ENCODE measurements at places on chromosomes 12 and 14.

DNA sequence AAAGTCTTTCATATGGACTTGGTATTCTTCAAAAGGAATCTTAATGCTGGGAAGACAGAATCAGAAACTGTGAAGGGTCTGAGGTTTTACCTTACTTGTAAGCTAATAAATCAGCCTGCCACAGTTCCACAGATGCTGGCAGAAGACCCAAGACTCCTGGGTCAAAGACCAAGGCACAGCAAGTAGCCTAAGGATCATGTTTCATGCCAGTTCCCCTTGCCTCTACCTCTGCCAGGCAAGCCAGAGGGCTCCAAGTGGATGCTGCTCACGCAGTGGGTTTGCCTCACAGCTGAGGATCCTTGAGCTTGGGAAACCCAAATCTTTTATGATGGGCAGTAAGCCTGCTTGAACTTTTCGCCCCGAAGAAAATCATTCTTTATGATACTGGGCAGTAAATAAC, 15.2 kb upstream of the RXYLT1 start:
- DNase-seq, result no peak

DNA sequence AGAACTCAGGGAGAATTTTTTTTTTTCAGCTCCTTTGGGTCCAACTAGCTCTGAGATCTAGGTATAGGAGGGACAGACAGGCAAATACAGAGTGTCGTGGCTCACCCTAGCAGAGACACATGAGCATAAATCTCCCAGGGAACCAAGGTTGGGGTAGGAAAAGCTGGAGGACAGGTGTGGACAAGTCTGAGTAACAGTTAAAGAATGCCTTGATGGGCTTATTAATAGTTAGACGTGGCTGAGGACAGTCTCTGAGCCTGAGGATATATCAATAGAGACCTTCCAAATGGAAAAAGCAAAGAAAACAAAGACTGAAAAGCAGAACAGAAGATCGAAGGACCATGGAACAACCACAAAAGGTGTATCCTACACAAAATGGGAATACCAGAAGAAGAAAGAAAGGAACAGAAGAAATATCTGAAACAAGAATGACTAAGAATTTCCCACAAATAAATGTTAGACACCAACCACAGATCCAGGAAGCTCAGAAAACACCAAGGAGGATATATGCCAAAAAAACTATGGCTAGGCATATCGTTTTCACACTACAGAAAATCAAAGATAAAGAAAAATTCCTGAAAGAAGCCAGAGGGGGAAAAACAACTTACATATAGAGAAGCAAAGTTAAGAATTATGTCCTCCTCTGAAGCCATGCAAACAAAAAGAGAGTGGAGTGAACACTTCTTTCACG, 80.9 kb downstream of the PTPRB start:
- DNase-seq, result no peak

DNA sequence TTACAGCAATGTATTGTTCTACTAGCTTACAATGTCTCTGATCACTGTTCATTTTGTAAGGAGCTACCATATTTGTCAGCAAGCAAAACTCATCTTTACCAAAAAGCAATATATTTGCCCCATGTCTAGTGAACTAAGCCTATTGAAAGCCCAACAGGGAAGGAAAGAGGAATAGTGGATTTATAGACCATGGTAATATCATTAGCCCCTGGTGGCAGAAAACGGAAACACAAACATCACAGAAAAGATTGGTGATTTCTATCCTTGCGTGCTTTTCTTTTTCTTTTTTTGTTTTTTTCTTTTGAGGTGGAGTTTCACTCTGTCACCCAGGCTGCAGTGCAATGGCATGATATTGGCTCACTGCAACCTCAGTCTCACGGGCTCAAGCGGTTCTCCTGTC, 1562.4 kb upstream of the TMEM132C start:
- no peak for DNase-seq

GRCh38 chr12:49838973-49839633, 3.8 kb downstream of the BCDIN3D start:
- no peak for DNase-seq

GRCh38 chr14:78335531-78335930, 165.4 kb downstream of the NRXN3 start:
- no peak for DNase-seq

GRCh38 chr14:89269404-89269803, 147.6 kb downstream of the FOXN3 start:
- no peak for DNase-seq

DNA sequence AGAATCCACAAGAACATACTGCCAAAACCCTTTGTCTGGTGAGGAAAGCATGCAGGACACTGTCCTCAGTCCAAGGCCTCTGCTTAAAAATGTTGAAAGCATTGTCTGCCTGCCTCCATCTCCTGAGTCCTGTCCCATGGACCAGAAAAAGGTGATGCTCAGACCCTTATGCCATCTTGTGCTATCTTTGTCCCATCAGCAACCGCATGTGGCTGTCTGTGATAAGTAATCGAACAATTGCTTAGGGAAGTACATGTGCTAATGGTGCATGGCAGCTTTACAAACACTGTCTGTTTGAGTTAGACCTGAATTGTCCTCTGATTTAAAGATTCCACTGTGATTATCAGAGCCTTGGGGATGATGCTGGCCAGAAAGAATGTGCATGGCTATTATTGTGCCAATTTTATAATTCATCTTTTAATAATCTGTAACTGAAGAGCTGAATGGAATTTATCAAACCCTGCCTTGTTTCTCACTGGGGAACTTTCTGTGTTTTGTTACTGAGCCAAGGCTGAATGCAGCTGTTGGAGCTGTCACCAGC, 177.5 kb downstream of the DACT1 start:
- DNase-seq, result no peak

DNA sequence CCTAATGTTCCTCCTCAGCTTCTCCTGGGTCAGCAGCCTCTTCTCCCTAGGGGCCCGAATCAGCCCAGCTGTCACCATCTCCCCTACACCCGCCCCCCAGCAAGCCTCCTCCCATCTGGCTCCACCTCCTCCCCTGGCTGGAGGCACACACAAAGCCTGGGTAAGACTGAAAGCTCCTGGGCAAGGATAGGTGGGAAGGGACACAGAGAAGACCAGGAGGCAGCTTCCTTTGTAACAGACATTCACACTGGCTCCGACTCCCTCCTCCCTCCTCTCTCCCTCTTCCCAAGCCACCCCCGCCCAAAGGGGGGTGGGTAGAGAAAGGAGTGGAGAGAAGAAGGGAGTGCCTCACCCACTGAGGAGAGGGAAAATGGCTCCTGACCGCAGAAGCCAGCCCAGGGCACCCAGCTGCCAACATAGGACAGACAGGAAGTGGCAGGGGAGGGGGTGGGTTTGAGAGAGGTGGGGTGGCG, 4.0 kb downstream of the CHD4 start:
- DNase-seq, result no peak

DNA sequence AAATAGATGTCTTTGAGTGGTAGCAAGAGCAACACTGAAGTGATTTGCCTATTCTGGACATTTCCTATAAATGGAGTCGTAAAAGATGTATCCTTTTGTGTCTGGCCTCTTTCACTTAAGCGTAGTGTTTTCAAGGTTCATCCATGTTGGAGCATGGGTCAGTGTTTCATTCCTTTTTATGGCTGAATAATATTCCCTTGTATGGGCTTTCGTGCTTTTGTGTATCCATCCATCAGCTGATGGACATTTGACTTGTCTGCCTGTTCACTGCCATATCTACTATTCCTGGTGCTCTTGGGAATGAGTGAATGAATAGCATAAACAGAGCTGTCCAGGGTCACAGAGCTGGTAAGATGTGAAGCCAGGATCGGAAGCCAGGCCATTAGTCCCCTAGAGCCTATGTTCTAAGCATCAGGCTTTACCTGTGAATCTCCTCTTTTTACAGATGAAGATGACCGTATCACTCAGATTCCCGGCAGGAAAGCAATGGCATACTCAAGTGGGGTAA, 1.8 kb upstream of the P2RX7 start:
- DNase-seq, result no peak

DNA sequence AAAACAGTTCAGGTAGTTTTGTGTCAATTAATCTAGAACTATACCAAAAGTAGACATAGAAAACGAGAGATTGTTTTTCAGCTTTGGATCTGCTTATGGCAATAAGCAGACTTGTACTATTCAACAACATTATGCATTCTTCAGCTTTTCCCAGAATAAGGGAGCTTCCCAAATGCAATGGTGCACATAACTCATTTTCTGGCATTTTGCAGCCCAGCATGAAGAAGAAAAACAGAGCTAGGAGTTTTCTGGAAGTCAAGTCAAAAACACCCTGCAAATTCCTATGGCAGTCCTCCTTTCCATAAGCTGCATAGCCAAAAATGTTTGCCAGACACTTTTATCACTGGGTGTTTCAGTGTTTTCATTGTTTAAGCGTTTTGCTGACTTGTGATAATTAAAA, 314.7 kb downstream of the NAV3 start:
- no peak for DNase-seq

DNA sequence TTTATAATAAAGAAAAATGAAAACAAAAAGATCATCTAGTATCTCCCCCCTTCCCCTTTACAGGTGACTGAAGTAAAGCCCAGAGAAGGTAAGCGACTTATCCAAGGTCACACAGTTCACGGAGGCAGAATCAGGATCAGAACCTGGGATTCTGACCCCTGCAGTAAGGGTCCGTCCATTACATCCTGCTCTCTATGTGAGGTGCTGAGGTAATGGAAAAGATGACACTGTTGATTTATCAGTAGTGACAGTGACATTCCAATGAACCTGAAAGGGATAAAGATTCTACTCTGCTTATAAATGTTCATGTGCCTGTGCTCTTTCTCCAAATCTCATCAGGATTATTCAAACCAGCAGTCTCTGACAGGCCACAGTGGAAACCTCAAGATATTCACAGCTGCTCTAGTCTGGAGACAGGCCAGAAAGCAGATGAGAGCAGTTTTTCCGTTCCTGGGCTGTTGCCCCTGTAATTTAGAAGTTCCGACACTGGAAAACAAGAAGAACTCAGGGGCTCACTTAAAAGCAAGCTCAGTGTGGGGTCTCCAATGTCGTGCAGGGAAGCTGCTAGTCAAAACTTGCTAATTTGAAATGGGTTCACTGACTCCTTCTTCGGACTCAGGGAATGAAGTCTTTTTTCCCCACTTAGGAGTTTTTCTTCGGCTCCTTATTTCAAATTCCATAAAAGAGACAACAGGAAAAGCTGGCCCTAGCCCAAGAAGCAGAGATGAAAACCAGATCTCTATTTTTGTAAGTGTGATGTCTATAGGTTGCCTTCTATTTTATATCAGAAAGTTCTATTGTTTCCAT, 131.8 kb upstream of the EEA1 start:
- DNase-seq, result no peak

DNA sequence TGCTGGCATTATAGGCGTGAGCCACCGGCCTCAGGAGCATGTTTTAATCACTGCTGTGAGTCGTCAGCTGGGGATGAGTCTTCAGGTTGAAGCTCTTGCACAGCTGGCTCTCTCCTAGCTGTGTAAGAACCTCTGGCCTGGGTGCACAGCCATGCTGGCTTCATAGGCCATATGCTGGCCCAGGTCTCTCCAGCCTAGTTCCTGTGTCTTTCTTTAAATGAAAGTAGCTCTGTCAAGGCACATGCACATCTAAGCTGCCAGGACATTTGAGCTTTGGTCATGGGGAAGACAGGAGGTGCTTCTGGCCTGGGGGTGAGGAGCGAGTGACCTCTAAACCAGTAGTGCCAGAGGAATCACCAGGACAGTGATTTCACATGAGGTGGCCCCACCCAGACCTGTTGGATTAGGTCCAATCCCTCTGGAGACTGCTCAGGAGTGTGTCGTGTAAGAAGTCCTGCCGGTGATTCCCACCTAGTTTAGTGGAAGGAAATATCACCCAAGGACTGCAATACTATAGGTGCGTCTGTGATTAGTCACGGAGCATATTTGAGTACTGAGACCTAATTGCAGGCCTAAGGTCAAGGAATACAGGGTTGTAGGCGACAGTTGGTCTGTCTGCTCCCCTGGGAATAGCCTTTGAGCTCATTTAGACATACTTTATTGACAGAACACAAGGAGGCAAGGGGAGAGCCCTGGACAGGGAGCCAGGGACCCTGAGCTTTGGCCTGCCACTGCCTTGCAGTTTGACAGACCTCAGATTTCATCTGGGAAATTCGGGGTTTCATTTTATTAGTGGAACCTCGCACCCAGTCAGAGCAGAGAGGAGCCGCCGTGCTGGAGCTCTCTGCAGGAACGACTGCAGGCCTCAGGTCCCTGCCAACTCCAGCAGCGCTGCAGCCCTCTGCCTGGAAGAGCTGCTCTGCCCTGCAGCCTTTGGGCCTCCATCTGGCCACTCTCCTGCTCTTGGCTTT, 67.0 kb downstream of the ANKRD9 start:
- DNase-seq, result no peak

DNA sequence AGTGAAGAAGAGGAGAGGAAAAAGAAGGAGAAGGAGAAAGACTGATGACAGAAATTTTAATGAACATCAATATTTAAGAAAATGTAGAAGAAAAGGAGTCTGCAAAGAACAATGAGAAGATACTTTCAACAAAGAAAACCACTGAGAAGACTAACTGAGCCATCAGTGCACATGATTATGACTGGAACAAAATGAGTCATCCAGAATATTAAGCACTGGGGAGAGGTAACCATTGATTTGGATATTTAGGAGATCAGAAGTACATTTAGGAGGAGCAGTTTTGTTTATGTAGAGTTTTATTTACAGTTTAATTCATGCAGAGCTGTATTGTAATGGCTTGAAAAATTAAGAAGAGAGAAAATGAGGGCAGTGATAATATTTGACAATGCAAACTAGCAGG, 159.1 kb downstream of the C12orf50 start:
- no peak for DNase-seq

DNA sequence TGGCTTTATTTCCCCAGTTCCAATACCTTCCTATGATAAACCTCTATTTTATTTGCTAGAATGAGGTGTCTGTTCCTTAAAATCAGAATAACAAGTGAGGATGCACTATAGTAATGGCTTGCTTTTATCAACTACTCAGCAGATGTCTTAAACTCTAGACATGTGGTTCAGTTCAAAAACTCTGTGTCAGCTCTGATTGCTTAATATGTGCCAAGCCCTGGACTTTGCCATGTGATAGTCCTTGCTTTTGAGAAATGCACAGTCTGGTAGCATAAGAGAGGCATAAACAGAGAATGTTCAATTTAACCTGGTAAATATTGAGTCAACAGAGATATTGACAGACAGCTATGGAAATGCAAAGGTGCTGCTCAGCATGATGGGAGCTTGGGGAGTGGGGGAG, 254.8 kb downstream of the PDZRN4 start:
- DNase-seq, result no peak

GRCh38 chr12:14803830-14804160, 325 bp downstream of the C12orf60 start:
- DNase-seq, result no peak

Measured in activated T-helper 1 cell treated with Interleukin-2 at 50 U/mL for 16 hours (primary cell).